ENCODE measurements at places on chromosomes 2 and 18. TPM values are rescaled to one million over a fixed set of nuclear protein-coding genes. Genes with fewer than 3 reads are reported as not detected.

Gene FAM124B
- 0.44 TPM for total RNA-seq

Gene TMEFF2
- total RNA-seq: 2.8 TPM

Gene OSGEPL1
- total RNA-seq: 12.8 TPM

Gene MARCO
- total RNA-seq: not detected

Gene SETBP1
- 3.6 TPM for total RNA-seq

Gene EMX1
- not detected for total RNA-seq

Gene NR4A2
- 0.33 TPM for total RNA-seq

Gene NAB1
- total RNA-seq: 33.7 TPM

Gene TRABD2A
- 17.5 TPM for total RNA-seq

Gene FOXD4L1
- 0.17 TPM for total RNA-seq

Gene KCNE4
- 21.2 TPM for total RNA-seq

Gene GCKR
- 0.17 TPM for total RNA-seq

Gene ATOH8
- 55.9 TPM for total RNA-seq

Gene ABHD1
- total RNA-seq: under 0.01 TPM

Gene SGPP2
- total RNA-seq: not detected

Gene TMEM247
- total RNA-seq: not detected

Gene CCDC68
- 4.6 TPM for total RNA-seq

Gene POU3F3
- not detected for total RNA-seq

Gene CEBPZ
- 54.0 TPM for total RNA-seq

Gene BMP10
- total RNA-seq: not detected

Gene ANKRD30B
- total RNA-seq: 0.50 TPM

Gene RAD51AP2
- not detected for total RNA-seq

Gene GTF3C2
- 33.4 TPM for total RNA-seq

All from smooth muscle cell of trachea (primary cell).